ENCODE measurements at places on chromosomes 13 and 19. TPM values are rescaled to one million over a fixed set of nuclear protein-coding genes. Genes with fewer than 3 reads are reported as not detected.

- no peak for DNase-seq
These were observed 915.3 kb downstream of the UQCRFS1 start for GRCh38 chr19:28297586-28298157.

METTL21C gene
- total RNA-seq: not detected

GRCh38 chr13:41311406-41312175 is 524 bp downstream of the NAA16 start:
- DNase-seq: peak; percentile 41

ZNF324 gene
- 5.5 TPM for total RNA-seq

GRCh38 chr19:9958379-9958821 is 22.1 kb upstream of the OLFM2 start:
- peak; percentile 66 for DNase-seq

ADAMTS10 gene
- total RNA-seq: 0.67 TPM

- no peak for DNase-seq
These were observed 141.5 kb downstream of the TDRD3 start for GRCh38 chr13:60538566-60538965.

ATF5 gene
- 7.3 TPM for total RNA-seq

FCHO1 gene
- total RNA-seq: 1.0 TPM

ZNF577 gene
- total RNA-seq: 7.2 TPM

LILRB2 gene
- total RNA-seq: not detected

DNA sequence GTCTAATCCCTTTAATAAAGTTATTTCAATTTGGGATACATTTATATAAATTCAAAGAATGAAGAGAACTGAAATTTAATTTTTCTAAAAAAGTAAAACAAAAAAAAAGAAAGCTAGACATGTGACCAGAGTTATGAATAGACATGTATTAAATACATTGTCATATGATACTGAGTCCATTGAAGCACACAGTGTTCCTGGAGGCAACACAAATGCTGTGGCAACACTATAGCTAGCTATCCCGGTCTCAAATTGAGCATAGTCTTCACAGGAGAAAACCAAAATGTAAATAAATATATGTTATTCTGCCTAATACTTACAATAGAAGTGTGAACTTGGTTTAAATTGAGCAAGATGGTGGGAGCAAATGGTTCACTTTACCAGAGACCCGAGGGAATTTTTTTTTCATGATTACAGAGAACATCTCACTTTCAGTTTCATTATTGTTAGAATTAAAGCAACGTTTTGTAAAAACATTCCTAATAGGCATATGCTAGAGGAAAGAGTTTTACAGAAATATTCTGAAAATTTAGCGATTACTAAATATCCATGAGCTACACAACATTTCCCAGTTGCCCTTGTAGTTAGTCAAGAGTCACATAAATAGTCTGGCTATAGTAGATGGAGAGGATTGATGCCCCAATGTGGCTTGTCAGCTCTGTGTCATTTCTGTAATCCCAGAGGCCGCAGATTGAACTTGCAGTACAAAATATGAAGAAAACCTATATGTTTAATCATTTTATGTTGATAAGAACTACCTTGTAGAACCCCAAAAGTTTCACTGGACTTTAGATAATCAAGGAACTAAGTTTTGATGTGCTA is 775.7 kb upstream of the SPRY2 start:
- DNase-seq: peak; percentile 3

ZNF99 gene
- not detected for total RNA-seq

DNA sequence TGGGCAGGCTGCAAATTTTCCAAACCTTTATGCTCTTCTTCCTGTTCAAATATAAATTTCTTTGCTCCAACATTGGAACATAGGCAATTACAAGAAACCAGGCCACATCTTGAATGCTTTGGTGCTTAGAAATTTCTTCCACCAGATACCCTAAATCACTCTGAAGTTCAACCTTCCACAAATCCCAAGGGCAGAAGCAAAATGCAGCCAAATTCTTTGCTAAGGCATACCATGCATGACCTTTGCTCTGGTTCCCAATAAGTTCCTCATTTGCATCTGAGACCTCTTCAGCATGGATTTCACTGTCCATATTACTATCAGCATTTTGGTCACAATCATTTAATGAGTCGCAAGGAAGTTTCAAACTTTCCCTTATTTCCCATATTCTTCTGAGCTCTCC is 130.9 kb downstream of the DIAPH3 start:
- DNase-seq: no peak

DNA sequence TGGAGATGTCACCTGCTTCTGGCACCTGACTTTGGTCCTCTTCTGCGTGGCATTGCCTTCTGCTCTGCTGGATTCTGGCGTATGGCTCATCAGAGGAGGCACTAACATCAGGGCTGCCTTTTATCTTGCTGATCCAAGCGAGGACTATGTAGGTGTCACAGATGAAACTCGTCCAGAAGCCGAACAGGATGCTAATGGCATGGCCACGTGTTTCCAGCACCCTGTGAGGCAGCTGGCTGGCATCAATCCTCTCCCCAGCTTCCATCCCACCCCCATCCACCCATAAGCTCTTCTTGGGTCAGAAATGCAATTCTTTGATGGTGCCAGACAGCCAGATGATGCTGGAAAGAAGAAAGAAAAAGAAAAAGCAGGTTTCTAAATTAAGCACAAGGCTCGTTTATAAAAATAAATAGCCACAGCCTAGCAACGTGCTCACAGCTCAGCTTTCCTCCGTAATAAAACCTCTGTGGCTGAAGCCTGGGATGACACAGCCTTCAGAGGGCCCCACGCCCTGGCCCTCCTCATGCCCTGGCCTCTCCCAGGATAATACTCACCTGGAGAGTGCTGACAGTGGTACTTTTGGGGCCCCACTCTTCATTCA is 212.9 kb upstream of the SERP2 start:
- peak; percentile 72 for DNase-seq

GRCh38 chr13:84925443-84925842 is 873.8 kb downstream of the SLITRK6 start:
- peak; percentile 52 for DNase-seq

ZNF541 gene
- not detected for total RNA-seq

TMC4 gene
- total RNA-seq: 41.0 TPM

DNA sequence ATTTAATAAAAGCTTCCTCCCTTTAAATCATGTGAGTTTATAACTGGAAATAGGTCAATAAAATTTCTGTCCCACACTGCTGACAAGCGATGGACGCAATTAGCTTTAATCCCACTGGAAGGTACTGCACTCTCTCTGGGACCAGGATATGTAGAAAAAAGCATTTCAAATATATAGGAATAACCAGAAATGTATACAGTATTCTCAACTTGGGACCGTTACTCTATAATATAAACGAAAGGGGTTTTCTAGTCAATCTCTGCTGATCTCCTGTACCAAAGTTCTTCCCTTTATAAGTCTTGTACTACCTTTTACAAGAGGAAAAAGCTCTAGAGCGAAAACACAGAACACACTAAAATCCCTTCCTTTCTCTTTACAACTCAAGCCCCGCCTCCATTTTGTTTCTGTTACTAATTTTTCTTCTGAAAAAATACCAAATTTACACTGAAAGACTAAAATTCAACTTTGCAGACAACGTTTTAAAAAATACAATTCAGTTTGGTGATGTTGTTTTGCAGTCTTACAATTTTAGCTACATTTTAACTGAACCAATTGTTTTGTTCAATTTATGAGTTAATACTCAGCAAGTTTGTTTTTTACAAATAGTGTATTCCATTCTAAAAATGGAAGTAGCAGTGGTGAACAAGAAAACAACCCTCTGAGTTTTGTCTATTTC is 1.7 kb upstream of the USPL1 start:
- peak; percentile 31 for DNase-seq

DNA sequence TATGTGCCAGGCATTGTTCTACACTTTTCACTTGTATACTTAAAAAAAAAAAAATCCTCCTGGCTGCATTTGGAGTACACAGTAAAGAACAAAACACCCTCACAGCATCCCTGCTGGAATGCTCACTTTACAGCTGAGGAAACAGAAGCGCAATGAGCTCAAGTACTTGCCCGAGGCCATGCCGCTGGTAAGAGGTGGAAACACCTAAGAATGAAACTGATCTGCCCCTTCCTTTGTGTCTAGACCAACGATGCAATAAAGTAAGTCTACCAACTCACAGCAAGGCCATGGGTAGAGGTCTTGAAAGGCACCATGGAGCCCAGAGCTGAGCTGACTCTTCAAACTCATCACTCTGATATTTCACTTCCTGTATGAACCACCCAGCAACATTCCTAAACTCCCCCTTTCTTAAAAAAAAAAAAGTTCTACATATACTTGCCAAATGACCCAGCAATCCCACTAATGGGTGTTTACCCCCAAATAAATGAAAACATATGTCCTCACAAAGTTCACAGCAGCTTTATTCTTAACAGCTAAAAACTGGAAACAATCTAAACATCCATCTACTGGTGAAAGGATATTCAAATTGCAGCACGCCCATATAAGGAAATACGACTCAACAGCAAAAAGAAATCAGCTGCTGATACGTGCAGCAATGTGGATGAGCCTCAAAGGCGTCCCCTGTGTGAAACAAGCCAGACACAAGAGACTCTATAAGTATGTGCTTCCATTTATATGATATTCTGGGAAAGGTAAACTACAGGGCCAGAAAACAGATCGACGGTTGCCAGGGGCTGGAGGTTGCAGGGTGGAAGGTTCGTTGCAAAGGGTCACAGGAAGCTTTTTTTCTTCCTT is 236.6 kb upstream of the MAB21L1 start:
- no peak for DNase-seq

CATSPERD gene
- not detected for total RNA-seq

DNA sequence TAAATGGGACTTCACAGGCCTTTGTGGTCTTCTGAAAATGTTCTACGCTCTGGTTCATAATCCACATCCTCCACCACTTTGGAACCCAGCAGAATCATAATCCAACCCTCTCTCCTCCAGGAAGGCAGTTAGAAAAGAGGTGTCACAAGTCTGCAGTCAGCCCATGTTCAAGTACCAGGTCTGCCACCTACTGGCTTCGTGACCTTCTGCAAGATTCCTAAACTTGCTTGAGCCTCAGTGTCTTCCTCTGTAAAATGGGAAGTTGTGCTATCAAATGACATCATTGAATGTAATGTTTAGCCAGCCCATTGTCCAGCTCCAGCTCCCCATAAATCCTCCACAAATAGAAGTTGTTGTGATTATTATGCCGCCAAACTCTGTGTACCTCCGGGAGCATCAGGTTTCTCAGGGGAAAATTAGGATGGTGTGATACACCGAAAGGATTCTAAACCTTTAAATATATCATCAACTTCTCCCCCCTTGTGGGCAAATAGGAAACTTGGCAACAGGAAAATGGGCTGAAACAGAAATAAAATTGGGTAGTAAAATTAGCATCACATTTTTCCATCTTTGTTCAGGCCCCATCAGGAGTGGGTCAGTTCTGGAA is 109.7 kb downstream of the NUFIP1 start:
- DNase-seq: peak; percentile 41

- no peak for DNase-seq
These were observed 328.7 kb downstream of the SPRY2 start for GRCh38 chr13:80012251-80012650.

DNA sequence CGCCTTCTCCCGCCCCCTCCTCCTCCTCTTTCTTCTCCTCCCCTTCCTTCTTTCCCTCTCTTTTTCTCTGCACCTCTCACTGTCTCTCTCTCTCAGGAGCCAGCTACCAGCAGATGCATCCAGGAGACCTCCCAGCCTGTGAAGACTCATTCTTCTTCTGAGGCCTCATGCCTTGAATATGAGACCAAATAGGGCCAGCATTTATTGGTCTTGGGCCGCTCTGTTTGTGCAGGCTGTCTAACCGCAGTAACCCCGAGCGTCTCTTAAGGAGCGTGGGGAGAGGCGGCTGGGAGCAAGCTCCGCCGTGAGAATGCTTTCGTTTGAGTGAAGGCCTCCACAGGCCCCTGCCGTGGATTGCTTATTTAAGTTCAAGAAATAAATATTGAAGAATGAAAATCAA is 167.0 kb downstream of the NUFIP1 start:
- no peak for DNase-seq

DNA sequence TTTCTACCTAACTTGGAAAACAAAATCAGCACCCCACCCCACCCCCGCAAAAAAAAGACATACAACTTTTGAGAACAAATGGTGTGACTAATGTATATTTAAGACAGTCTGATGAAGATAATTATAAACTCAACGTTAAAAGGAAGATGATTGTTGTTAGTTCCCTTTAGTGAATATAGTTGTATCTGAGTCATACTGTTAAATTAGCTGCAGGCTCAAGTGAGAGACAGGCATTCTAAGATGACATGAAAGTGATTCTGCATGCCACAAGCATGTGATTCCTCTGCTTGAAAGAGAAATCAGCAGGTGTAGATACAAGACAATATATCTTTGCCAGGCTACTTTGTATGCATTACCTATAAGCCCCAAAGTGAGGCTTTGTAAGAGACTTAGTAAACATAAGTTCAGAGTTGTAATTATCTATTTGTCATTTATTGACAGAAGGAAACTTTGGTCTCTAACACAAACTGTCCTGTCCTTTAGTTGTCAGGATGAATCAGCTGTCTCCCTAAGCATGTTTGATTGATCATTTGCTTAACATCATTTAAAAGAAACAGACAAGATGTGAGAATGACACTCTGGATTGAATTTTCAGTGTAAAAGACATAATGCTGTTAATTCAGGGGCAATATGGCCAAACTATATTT is 319.4 kb upstream of the HTR2A start:
- DNase-seq: peak; percentile 74

GRCh38 chr13:40283666-40284065 is 382.8 kb downstream of the FOXO1 start:
- DNase-seq: peak; percentile 68

GRCh38 chr13:30394751-30395191 is 27.5 kb upstream of the UBE2L5 start:
- peak; percentile 16 for DNase-seq

DNA sequence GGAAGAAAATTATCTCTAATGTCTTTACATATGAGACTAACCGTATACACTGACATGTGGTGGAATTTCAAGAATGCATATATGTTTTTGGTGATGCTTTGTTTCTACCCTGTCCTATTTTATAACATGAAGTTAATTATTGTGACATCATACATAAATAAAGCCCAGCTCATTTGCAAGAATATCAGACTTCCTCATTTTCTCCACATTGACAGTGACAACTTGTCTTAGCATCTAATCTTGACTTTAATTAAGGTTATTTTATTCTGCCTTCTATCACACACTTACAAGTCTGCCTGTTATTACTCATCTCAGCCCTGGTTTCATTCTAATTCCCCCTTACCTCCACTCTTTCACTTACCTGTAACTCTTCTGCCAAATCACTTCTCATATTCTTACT is 140.6 kb upstream of the STARD13 start:
- DNase-seq: no peak

DNA sequence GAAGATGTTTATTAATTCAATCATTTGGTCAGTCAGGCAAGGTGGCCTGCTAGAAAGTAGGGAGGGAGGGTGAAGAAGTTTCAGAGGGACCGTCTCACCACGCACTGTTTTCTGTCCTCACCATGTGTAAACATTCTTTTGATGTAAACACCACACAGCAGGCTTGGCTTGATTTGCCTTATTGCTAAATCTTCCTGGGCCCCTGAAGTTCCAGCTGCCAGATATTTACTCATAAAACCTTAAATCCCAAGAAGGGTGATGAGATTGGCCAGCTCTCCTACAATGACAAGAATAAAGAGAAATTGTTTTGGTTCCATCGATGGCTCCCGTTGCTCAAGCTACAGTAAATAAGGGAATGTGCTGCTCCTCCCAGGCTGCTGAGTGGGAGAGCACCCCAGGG is 198.2 kb upstream of the TMTC4 start:
- DNase-seq: no peak

Data from mammary epithelial cell (primary cell).